Aorta (tissue), 5 donors: ENCODE measurements at places on chromosomes 5 and 9.

- no peak overlapping the region for H3K4me3 ChIP-seq
- no peak for DNase-seq
- H3K36me3 ChIP-seq, result no peaks in the 10 kb centered on the region
- no peaks in the 10 kb centered on the region for H3K4me1 ChIP-seq
- peak overlapping the region; percentile 18 for H3K27ac ChIP-seq
- H3K27me3 ChIP-seq, result no peaks in the 10 kb centered on the region
Measured at GRCh38 chr5:157473383-157474320, 13.6 kb downstream of the NIPAL4 start.

GRCh38 chr9:37290366-37290939 lies 132.0 kb upstream of the GRHPR start:
- H3K4me3 ChIP-seq, result no peak overlapping the region
- no peaks in the 10 kb centered on the region for H3K27me3 ChIP-seq
- DNase-seq, result no peak

- H3K27ac ChIP-seq, result no peak overlapping the region
- H3K4me1 ChIP-seq, result no peaks in the 10 kb centered on the region
- H3K4me3 ChIP-seq, result no peak overlapping the region
- H3K27me3 ChIP-seq, result no peaks in the 10 kb centered on the region
Measured at GRCh38 chr5:6525910-6526309, 77.3 kb downstream of the UBE2QL1 start.

- DNase-seq, result no peak
- H3K27ac ChIP-seq, result no peak overlapping the region
- H3K36me3 ChIP-seq, result no peaks in the 10 kb centered on the region
- no peaks in the 10 kb centered on the region for H3K4me1 ChIP-seq
- H3K4me3 ChIP-seq, result no peak overlapping the region
- no peaks in the 10 kb centered on the region for H3K27me3 ChIP-seq
Measured at GRCh38 chr5:124259017-124259416, 487.4 kb downstream of the ZNF608 start.

DNA sequence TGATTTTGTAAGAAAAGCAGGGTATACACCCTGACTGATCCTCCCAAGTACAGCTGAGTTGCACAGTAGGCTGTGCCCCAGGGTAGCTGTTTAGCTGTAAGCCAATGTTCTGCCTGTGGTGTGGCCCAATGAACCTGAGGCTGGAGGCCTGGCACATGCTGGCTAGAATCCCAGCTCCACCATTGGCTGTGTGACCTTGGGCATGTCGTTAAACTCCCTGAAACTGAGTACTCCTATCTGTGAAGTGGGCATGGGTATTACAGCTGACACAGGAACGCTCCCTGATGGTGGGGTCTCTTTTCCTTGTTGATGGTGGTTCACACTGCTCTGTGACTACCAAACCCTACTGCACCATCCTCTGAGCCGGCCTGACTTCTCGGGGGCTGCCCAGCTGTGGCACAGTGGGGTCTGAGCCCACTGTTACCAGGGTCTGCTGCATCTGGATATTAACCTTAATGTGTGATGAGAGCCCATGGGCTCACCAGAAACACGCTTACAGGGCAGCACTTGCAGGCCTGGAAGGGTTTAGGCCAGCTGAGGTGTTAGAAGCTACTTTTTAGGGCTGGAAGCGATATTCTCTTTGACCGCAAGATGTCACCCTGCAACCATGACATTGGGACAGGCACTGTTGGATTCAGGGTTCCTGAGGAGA lies 7.0 kb upstream of the GADD45G start:
- no peaks in the 10 kb centered on the region for H3K36me3 ChIP-seq
- H3K27ac ChIP-seq, result no peak overlapping the region
- no peak overlapping the region for H3K4me3 ChIP-seq
- DNase-seq, result no peak

DNA sequence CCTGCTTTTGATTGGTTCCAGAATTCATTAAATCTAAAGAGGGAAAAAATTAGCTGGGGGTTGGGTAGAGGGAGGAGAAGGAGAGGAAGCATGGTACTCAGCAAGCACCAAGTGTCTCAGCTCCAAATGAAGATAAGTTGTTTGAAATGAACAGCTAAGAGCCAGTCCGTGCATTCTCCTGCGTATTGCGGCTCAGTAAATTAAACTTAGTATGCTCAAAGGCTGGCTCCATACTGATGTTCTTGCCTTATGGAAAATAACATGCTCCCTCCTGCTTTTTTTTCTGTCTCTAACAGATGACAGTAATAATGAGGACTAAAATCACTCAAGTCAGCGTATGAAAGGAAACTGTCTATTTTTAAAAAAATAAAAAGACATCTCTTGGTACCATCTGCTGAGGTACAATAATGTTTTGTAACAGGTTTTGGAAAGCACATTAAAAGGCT lies 161.0 kb downstream of the SPATA31D1 start:
- DNase-seq, result no peak
- H3K36me3 ChIP-seq, result no peaks in the 10 kb centered on the region
- H3K4me3 ChIP-seq, result no peak overlapping the region
- H3K4me1 ChIP-seq, result no peaks in the 10 kb centered on the region
- no peaks in the 10 kb centered on the region for H3K27me3 ChIP-seq
